ENCODE measurements at places on chromosomes 16 and 17. TPM values are rescaled to one million over a fixed set of nuclear protein-coding genes. Genes with fewer than 3 reads are reported as not detected.

The SCIMP gene
- not detected for total RNA-seq

The SRR gene
- total RNA-seq = 18.4 TPM

The TMC5 gene
- 0.79 TPM for total RNA-seq

The ABCA3 gene
- total RNA-seq = 8.4 TPM

The CLEC3A gene
- total RNA-seq = not detected

The CCL17 gene
- not detected for total RNA-seq

The KIF19 gene
- total RNA-seq = 1.2 TPM

The CCL11 gene
- total RNA-seq = not detected

The NPIPA2 gene
- not detected for total RNA-seq

The MGAT5B gene
- total RNA-seq = 0.40 TPM

The VPS9D1 gene
- 7.7 TPM for total RNA-seq

The GAS7 gene
- 0.66 TPM for total RNA-seq

The EVPL gene
- not detected for total RNA-seq

The CCL16 gene
- total RNA-seq = not detected

The CES3 gene
- total RNA-seq = 0.13 TPM

The EXOSC6 gene
- 28.0 TPM for total RNA-seq

The CHRNE gene
- total RNA-seq = 0.19 TPM

The USH1G gene
- total RNA-seq = not detected

The AP1G1 gene
- 63.0 TPM for total RNA-seq

The NUPR1 gene
- total RNA-seq = 37.0 TPM

The RDM1 gene
- total RNA-seq = 0.92 TPM

The PHLPP2 gene
- total RNA-seq = 5.5 TPM

The KRT38 gene
- total RNA-seq = not detected

The FBXL16 gene
- total RNA-seq = 0.13 TPM

The RGS11 gene
- total RNA-seq = 2.7 TPM

The CDRT4 gene
- total RNA-seq = 0.92 TPM

The CCL2 gene
- 103 TPM for total RNA-seq

The TEX14 gene
- under 0.01 TPM for total RNA-seq
